Uterus (tissue), 4 donors: ENCODE measurements at places on chromosomes 6 and 20. TPM values are rescaled to one million over a fixed set of nuclear protein-coding genes. Genes with fewer than 3 reads are reported as not detected.
A peak's percentile ranks its signal among the peaks of the same experiment; 100 is the strongest.

DNA sequence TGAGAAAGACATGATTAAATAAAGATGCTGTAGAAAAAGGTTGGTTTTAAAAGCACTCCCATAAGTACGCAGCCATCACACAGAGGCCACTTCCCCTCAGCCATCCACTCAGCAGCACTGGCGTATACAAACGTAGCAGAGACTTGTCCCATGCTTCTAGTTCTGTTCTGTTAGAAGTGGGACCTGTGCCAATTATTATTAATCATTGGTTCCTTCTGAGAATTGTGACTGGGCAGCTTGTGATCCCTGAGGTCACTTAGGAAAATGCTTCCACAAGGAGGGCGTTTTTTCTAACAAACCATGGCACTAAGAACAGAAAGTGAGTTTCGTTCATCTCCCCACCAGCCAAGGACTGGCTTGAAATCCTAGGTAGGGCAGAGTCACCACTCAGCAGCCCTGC lies 53.9 kb downstream of the FAM120B start:
- H3K36me3 ChIP-seq = no peaks in the 10 kb centered on the region
- H3K27me3 ChIP-seq = no peaks in the 10 kb centered on the region
- DNase-seq = no peak
- H3K4me3 ChIP-seq = no peak overlapping the region
- H3K4me1 ChIP-seq = no peaks in the 10 kb centered on the region

Gene L3MBTL1
- total RNA-seq = 30.0 TPM

- DNase-seq = no peak
- no peaks in the 10 kb centered on the region for H3K4me1 ChIP-seq
- no peak overlapping the region for H3K4me3 ChIP-seq
- H3K27ac ChIP-seq = no peak overlapping the region
- no peaks in the 10 kb centered on the region for H3K36me3 ChIP-seq
Measured at GRCh38 chr6:103723438-103724322, 1136.0 kb downstream of the HACE1 start.

Gene SAPCD1
- 1.7 TPM for total RNA-seq

Gene HLA-DOA
- total RNA-seq = 22.8 TPM

- no peak overlapping the region for H3K27ac ChIP-seq
- no peaks in the 10 kb centered on the region for H3K27me3 ChIP-seq
- no peak for DNase-seq
- no peak overlapping the region for H3K4me3 ChIP-seq
Measured at GRCh38 chr20:15302075-15302474, 964.7 kb upstream of the FLRT3 start.

DNA sequence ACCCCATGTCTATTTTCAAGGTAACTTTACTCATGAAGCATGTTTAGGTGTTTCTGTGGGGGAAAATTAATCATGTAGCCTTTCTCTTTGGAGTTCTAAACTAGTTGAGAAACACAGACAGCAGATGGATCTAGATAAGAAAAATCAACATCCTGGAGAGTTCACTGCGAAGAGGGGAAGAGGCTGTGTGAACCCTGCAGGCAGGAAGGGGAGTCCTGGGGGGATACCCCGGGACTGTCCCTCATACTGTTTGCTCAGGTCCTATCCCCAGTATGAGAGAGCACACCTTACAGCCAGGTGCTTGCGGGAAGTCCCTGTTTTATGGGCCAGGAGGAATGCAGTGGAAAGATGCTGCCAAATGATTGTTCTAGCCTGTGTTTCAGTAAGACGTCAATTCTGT lies 32.7 kb downstream of the CHMP4B start:
- no peaks in the 10 kb centered on the region for H3K36me3 ChIP-seq
- DNase-seq = no peak
- H3K27me3 ChIP-seq = no peaks in the 10 kb centered on the region
- H3K4me1 ChIP-seq = no peaks in the 10 kb centered on the region

DNA sequence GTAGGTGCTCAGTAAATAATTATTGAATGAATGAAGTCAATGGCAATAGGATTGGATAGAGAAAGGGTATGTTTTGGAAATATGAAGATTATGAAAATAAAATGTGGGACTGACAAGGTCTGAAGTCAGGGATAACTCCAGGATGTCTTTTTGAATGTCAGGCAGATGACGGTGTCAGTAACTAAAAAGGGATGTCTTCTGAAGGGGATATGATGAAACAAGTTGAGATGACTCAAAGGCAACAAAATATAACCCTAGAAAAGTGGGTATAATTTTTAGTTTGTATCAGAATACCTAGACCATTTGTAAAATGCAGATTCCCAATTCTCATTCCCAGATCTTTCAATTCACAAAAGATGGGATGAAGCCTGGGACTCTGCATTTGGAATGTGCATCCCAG lies 257.3 kb upstream of the SGK1 start:
- no peaks in the 10 kb centered on the region for H3K36me3 ChIP-seq
- no peaks in the 10 kb centered on the region for H3K4me1 ChIP-seq
- H3K27ac ChIP-seq = no peak overlapping the region
- H3K4me3 ChIP-seq = no peak overlapping the region
- no peaks in the 10 kb centered on the region for H3K27me3 ChIP-seq

Gene DCDC2
- total RNA-seq = not detected

GRCh38 chr6:158743033-158743651 lies 76.0 kb downstream of the EZR start:
- no peaks in the 10 kb centered on the region for H3K27me3 ChIP-seq
- H3K27ac ChIP-seq = no peak overlapping the region
- H3K36me3 ChIP-seq = no peaks in the 10 kb centered on the region
- no peak for DNase-seq
- H3K4me3 ChIP-seq = no peak overlapping the region
- no peaks in the 10 kb centered on the region for H3K4me1 ChIP-seq

GRCh38 chr20:60132827-60133670 lies 174.8 kb downstream of the CDH26 start:
- H3K27me3 ChIP-seq = no peaks in the 10 kb centered on the region
- no peaks in the 10 kb centered on the region for H3K4me1 ChIP-seq
- no peak for DNase-seq
- no peaks in the 10 kb centered on the region for H3K36me3 ChIP-seq
- no peak overlapping the region for H3K4me3 ChIP-seq
- H3K27ac ChIP-seq = no peak overlapping the region

DNA sequence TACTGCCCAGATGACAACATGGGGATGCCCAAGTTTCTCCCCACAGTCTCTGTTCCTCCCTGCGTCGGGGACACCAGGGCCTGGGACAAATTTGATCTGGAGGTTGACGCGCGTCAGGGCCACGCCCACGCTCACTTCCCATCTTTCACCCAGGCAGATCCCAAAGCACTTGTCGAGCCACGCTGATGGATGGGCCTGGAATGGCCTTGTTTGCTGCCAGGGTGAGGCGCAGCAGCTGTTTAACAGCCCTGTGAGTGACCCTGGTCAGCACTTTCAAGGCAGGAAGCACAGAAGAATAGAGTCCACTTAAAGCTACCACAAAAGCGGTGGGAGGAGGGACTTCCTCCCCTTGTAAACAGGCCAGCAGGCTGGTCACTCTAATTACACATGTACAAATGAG lies 324.7 kb upstream of the JARID2 start:
- no peaks in the 10 kb centered on the region for H3K4me1 ChIP-seq
- H3K27me3 ChIP-seq = no peaks in the 10 kb centered on the region
- no peak overlapping the region for H3K4me3 ChIP-seq

Gene KCNK16
- total RNA-seq = not detected

Gene THBS2
- total RNA-seq = 95.6 TPM

DNA sequence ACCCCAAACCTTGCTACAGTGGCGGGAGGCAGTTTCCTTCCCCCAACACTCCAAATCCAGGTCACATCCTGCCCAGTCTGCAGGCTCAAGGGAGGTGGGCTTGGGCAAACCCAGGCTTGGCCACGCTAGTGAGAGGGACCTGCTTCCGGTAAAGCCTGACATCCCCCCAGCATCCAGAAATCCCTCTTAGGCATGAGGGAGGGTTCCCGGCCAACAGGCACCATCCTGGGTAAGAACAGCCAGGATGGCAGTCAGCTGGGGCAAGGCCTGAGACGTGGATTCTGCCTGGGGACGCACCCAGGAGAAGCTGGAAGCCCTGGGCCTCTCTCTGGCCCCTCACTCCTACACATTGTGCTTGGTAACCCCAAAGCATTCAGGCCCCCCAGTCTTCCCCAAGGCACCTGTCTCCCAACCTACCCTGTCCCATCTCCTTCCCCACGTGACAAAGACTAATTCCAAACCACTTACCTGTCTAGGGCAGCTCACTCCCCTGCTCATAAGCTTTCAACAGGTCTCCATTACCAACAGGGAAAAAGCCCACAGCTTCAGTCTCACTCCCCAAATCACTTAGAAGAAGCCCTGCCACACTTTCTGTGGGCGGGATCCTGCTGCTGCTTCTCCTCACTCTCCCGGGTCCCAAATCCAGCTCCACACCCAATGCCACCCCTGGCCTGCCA lies 2.1 kb downstream of the C20orf144 start:
- no peaks in the 10 kb centered on the region for H3K4me1 ChIP-seq
- H3K4me3 ChIP-seq = peak overlapping the region; percentile 60
- H3K27ac ChIP-seq = peak overlapping the region; percentile 91
- H3K27me3 ChIP-seq = no peaks in the 10 kb centered on the region
- no peaks in the 10 kb centered on the region for H3K36me3 ChIP-seq

Gene MOG
- not detected for total RNA-seq

- no peak for DNase-seq
- no peak overlapping the region for H3K27ac ChIP-seq
- no peaks in the 10 kb centered on the region for H3K36me3 ChIP-seq
Measured at GRCh38 chr6:107437691-107438090, 21.7 kb downstream of the PDSS2 start.

DNA sequence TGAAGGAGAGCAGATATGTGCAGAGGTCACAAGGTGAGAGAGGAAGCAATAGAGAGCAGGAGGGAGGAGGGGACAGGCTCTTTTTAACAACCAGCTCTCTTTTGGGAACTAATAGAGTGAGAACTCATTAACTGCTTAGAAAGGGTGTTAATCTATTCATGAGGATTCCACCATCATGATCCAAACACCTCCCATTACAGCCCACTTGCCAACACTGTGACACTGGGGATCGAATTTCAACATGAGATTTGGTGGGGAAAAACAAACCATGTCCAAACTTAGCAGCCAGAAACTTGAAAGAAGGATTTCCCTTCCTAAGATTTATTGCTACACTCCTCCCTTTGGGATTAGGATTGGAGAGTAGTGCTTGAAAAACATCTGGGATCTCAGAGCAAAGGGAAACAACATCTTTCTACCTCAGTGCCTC lies 135.5 kb upstream of the PLCB4 start:
- no peaks in the 10 kb centered on the region for H3K4me1 ChIP-seq
- peak overlapping the region; percentile 67 for H3K27ac ChIP-seq
- peak; percentile 50 for DNase-seq
- no peaks in the 10 kb centered on the region for H3K36me3 ChIP-seq
- H3K4me3 ChIP-seq = no peak overlapping the region

DNA sequence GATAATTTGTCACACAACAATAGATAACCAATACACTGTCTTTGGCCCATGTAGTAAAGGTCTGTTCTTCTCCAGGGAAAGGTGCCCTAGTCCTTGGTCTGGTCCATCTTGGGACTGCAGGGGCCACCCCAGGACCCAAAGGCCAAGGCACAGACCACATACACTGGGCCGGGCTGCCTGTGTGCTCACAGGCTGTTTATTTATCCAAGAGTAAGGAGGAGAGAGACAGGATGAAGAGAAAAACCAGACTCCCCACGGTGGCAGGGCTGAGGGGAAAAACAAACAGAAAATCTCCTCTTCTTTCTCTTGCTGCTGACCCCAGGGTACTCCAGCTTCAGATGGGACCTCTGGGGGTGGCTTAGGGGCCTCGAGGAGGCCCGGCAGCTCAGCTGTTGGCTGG lies 6.5 kb upstream of the CDK5RAP1 start:
- no peaks in the 10 kb centered on the region for H3K36me3 ChIP-seq
- DNase-seq = no peak
- H3K4me3 ChIP-seq = no peak overlapping the region
- no peaks in the 10 kb centered on the region for H3K4me1 ChIP-seq

DNA sequence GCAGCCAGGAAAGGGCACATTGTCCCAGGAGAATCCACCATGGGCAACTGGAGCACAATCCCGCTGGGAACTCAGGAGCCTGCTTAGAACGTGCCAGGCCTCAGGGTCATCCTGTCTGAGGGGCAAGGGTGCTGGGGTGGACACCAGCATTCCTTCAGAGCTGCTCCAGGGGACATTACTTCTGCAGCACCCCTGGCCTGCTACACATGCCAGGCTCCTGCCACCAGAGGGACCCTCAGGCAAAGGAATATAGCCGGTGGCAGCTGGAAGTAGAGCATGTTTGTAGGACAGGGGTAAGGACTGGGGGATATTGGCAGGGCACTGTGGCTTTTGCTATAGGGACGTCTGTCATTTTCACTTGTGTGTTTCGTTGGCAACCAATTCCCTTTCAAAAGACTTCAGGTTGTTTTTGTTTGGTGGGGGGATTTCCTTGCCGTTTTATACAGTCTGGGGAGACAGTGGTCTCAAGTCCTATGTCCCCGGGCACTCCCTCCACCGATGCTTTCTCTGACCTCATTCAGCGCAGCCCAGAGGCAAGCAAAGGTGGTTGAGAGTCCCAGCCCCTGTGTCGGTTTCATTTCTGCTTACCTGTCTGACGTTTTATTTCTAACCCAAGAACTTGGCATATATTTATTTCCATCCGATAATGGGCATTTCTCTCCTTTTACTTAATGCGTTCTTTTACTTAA lies 130.8 kb downstream of the JPH2 start:
- no peak overlapping the region for H3K27ac ChIP-seq
- no peaks in the 10 kb centered on the region for H3K4me1 ChIP-seq
- H3K27me3 ChIP-seq = no peaks in the 10 kb centered on the region
- no peaks in the 10 kb centered on the region for H3K36me3 ChIP-seq

DNA sequence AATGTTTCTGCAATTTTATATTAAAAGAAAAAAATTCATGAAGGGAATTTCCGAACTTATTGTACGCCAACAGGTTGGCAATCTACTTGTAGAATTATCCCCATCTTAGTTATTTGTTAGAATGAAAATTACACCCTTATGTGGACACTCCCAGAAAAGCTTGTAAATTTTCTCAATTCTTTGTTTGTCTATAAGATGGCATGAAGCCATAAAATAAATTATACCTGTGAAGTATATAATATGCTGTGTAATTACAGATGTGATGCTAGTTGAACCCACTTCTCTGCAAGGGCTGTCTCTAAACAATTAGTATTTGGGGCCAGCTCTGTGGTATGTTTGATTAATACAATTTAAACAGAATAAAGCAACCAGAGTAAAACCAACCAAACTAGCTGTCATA lies 52.1 kb upstream of the DSP start:
- H3K36me3 ChIP-seq = no peaks in the 10 kb centered on the region
- DNase-seq = no peak
- H3K27me3 ChIP-seq = no peaks in the 10 kb centered on the region
- H3K4me3 ChIP-seq = no peak overlapping the region
- H3K27ac ChIP-seq = no peak overlapping the region

DNA sequence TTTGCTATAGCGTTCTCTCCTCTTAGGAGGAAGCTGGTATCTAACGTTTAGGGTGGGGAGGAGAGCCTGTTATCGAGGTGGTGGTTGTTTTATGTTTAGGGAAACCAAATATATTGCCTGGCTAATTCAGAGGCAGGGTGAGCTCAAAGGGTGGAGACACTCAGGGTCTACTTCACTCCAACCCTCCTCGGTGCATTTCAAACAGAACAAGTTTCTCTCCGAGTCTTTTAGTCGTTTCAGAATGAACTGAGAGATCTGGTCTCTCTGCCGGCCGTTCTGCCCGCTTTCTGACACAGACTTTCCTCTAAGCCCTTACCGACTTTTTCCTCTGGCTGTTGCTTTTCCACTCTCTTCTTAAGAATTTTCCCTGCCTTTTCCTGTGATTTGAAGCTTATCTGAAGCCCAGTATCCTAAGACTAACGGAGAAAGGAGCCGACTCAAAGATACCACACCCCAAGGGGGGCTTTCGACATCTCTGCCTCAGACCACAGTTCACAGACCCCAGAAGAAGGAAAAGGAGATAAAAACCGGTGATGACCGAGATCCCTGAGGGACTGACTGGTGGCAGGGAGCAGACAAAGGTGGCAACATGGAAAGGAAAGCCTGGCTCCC lies 865 bp downstream of the STK38 start:
- DNase-seq = peak; percentile 20
- peak overlapping the region; percentile 75 for H3K4me3 ChIP-seq
- H3K4me1 ChIP-seq = no peaks in the 10 kb centered on the region
- H3K27ac ChIP-seq = peak overlapping the region; percentile 97

Gene RHAG
- 3.2 TPM for total RNA-seq
